HT1080 (cell line): ENCODE measurements at places on chromosomes 4 and X. TPM values are rescaled to one million over a fixed set of nuclear protein-coding genes. Genes with fewer than 3 reads are reported as not detected.

Gene PRAF2
- total RNA-seq = 8.6 and 22.1 TPM in 2 replicates

Gene DSPP
- not detected in 2 replicates for total RNA-seq

Gene GAGE13
- total RNA-seq = 9.9 TPM in 1 of 2 replicates, not detected in the other

DNA sequence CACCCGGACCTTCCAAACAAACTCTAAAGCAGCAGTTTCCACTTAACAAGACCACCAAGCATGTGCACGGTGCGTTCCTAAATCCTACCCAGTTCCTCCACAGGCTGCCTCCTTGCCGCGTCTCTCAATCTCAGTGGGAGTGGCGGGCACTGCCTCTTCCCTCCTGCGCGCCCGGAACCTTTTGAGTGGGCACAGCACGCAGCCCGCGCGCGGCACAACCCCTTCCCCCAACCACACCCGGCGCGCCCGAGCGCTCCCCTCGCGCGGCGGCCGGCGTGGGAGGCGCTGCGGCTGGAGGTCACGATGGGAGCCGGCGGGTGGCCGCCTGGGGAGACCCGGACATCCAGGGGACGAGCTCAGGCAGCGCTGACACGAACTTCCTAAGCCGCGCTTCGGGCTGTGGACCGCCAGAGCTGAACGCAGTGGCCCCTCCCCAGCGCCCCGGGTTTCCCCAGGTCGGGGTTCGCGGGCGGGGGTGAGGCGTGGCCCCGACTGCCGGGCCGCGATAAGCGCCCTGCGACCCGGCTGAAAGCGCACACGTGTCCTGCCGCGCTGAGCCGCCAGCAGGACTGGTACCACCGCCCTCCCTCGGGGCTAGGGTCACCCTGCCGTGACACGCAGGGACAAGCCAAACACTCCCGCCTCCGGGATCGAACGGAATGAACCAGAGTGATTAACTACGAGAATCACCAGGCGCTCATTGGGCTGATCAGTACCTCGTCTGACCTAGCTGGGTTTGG, at the start of gene ABCG2:
TSS of gene ABCG2 (minus strand) at position 151 of the 740 bp plus-strand sequence. CDS start 18,644 bp downstream, outside the sequence.
- peak; percentile 61 for DNase-seq

GRCh38 chr4:76545226-76545884, 110.3 kb downstream of the SHROOM3 start:
- peak; percentile 51 for DNase-seq

DNA sequence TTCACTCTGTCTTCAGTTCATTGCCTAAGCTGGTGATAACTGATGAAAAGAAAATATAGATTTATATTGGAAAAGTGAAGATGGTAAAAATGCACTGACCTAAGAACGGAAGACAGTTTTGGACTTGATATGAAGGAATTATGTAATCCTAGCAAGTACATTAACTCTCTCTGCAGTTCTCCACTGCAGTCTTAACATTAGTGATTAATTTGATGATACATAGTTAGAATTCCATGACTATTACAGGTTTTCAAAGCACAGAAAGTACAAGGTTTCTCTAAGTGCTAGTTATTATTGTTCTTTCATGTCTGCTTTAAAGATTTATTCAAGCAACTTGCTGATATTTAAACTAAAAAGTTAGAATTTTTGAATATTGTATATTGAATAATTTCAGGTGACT, 1591.7 kb upstream of the ADGRL3 start:
- no peak for DNase-seq

DNA sequence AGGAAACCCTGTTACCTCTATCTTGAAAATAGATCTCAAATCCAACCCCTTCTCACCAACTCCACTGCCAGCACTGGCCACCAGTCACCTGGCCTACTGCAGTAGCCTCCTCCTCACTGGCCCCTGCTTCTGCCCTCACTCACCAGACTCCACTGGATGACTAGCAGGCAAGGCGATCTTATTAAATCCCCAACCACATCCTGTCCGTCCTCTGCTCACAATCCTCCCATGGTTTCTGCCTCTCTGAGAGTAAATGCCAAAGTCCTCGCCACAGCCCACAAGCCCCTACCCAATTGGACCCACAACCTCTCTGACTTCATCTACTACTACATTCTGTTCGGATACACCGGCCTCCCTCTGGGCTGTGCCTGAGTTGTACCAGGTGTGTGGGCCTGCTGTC, 5.4 kb upstream of the PIM2 start:
- DNase-seq = peak; percentile 15

GRCh38 chrX:150697641-150698040, 4.4 kb downstream of the MTMR1 start:
- no peak for DNase-seq

DNA sequence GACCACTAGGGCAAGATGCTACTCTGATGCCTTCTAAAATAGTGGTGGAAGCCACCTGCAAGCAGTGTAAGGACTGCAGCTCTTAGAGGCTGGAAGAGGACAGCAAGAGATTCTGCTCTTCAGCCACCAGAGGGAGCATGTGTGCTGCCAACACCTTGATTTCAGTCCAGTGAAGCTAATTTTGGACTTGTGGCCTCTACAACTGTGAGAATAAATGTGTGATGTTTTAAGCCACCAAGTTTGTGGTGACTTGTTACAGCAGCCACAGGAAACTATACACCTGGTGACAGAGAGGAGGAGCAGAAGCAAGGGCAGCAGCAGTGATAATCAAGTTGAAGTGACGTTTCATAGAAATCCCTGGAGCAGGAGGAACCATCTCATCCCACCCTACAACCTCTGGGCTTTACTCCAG, 55.9 kb downstream of the FGFBP1 start:
- DNase-seq = peak; percentile 71
